ENCODE measurements at places on chromosomes 11 and 22. TPM values are rescaled to one million over a fixed set of nuclear protein-coding genes. Genes with fewer than 3 reads are reported as not detected.

GRCh38 chr11:65446446-65447277 is 24.1 kb downstream of the NEAT1 start:
- no peak for DNase-seq

DNA sequence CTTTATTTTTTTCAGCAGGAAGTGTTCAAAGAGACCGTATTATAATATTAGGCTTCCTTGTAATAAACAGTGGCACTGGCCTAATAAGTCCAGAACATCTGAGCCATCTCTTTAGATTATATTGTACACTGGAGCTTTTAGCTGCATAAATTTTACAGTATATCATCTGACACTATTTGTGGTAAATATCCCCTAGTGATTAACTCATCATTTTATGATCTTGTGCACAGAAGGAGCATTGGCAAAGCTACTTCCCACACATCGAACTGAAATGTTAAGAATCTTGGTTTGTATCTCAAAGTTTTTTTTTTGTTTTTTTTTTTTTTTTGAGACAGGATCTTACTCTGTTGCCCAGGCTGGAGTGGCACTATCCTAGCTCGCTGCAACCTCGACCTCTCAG is 162.7 kb downstream of the HIPK3 start:
- no peak for DNase-seq

DNA sequence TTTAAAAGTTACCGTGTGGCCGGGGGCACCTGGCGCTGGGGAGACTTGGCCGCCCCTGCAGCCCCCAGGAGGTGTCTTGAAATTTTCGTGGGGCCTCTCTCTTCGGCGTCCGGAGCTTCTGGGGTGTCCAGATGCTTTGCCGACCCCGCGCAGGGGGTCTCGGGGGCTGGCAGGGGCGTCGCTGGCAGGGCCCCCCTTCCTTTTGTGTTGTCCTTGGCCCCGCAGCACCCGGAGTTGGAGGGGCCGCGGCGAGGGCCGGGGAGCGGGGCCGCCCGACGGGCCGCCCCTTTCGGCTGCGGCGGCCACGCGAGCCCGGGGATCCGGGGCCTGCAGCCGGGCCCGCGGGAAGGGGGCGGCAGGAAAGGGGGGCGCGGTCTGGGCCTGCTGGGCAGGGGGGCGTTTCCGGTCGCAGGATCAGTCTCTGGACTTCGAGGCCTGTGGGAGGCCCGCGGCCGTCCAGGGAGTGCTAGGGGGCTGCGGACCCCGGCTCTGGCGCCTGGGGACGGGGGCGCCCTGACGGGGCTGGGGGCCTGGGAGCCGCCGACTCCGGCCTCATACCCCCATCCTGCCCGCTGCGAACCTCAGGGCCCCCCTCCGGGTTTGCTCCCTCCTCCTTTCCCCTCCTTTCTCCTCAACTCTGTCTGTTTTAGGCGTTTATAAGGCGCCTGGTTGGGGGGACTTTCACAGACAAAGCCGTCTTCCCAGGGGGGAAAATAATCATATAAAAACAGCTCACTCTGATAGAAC is 869 bp downstream of the ZC3H7B start:
- peak; percentile 41 for DNase-seq

- no peak for DNase-seq
Observed at GRCh38 chr11:34105957-34106504, 602 bp downstream of the NAT10 start.

Gene NEU3
- total RNA-seq, result 17.0 TPM

Gene PANX1
- total RNA-seq, result 10.7 TPM
